ENCODE measurements at places on chromosomes 4 and X.

DNA sequence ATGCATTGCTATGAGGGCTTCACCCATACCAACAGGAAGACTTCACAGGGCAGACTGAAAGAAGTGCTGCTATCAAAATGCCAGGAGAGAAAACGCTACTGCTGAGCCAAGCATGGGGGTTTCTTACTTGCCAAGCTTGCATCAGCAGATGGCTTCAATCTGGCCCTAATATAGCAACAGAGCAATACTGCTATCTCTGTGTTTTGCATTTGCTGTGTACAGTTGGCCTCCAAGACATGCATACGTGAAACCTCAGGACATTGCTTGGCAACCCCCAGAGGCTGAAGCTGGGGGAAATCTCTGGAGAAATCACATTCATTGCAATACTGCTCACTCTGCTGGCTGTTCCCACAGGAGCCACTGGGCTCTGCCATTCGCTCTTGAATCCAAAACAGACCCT, 127.2 kb upstream of the GPC4 start:
- no peak for DNase-seq

DNA sequence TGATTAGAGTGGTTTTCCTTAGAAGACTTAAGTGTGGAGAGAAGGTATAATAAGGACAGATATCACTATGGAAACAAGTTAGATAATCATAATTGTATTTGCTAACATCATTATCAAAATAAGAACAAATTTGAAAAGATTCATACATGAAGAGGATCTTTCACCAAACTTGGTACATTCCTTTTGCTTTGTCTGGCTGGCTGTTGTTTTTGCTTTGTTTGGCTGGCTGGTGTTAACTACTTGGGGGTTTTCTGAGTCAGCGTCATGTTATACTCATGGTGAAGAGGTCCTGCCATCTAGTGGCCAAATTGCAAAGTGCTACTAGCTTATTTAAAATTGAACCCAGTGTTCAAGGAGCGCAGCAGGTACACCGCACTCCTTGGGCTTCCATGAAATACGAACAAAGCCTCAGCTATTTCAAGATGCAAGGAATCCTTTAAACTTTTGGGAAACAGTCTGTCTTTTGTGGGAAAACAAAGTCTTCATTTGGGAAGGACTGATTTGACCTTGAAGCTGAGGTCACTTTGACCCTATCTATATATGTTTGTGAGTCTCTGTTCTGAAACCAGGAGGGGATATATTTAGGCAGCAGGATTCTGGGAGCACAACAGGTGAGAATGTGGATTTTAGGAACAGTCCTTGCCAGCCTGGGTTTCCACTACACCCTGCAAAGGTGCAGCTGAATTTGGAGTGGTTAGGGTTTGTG, 129.7 kb downstream of the PLS3 start:
- DNase-seq = peak; percentile 9

GRCh38 chr4:102449751-102450352, 51.3 kb upstream of the NFKB1 start:
- peak; percentile 49 for DNase-seq

DNA sequence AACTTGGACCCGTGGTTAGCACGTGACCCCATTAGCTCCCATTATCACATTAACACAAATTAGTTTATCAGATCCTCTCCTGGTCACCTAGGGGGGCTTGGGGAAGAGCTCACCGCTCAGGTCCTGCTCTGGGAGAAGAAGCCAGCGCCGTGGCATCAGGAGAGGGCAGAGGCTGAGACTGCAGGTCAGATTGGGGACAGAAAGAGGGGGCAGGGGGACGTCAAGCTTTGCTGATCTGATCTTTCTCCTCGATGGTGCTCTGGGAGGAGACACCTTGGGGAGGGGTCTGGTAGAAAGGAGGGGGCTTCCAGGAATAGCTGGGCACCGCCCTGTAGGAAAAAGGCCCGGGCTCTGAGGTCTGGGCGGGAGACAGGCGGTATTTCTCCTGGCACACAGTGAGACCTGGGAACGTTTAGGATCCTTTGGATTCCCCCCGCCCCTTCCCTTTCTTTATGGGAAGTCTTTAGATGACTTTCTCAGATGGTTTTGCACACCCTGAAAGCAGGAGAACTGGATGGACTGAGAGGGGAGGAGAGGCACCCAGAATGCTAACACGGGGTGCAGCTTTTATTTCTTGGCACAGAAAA, 9.1 kb upstream of the ELF4 start:
- DNase-seq = no peak

DNA sequence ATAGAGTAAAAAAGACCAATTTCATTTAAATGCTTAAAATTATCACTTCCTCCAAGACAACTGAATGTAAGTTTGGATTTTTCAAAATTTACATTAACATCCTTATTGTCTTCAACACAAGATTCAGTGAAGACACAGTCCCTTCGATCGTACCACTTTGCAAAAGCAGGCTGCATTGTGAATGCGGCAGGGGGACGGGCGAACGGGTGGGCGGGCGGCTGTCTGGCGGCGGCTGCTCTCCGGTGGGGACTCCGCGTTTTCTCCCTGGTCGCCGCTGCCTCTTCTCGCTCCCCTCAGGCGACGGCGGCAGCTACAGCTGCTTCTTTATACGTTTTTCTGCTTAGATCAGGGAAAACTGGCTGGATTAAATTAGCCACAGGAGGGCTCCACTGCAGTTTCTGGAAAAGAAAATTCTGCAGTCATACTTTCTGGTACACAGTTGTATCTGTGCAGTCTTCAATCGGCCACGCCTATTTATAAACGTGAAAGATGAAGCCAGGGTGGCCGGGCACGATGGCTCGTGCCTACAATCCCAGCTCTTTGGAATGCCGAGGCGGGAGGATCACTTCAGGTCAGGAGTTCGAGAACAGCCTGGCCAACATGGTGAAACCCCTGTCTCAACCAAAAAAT, 33.9 kb upstream of the HPF1 start:
- peak; percentile 21 for DNase-seq

GRCh38 chr4:114316789-114317188, 281.8 kb upstream of the UGT8 start:
- DNase-seq = no peak

- no peak for DNase-seq
These were observed 155.8 kb downstream of the SHROOM3 start for GRCh38 chr4:76590798-76591281.

GRCh38 chr4:102420563-102421398, 75.5 kb upstream of the SLC39A8 start:
- peak; percentile 9 for DNase-seq

- DNase-seq = no peak
These were observed 182.6 kb downstream of the FBXO8 start for GRCh38 chr4:174100910-174101309.

- DNase-seq = no peak
These were observed 1.4 kb downstream of the APLN start for GRCh38 chrX:129653181-129653970.

GRCh38 chr4:101101072-101101471, 246.3 kb downstream of the PPP3CA start:
- DNase-seq = no peak

GRCh38 chr4:61336916-61337315, 136.8 kb downstream of the ADGRL3 start:
- DNase-seq = no peak

- DNase-seq = no peak
These were observed 192.6 kb upstream of the FAM241A start for GRCh38 chr4:111952688-111953087.

DNA sequence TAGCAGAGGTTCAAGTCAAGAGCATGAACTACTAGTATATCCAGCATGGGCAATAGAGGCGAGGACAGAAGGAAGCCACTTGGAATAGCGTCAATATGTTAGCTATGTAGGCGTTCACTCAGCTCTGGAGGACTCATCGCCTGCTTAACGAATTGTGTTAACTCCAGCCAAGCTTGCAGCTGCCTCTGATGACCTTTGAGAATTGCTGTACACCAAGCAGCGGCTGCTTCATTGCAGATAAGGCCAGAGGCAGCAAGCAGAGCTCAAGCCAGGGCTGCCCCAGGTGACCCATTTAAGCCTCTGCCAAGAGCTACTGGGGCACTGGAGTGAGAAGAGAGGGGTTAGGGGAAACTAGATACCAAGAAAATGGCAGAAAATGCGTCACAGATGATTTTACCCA, 160.2 kb upstream of the IGFBP7 start:
- no peak for DNase-seq

DNA sequence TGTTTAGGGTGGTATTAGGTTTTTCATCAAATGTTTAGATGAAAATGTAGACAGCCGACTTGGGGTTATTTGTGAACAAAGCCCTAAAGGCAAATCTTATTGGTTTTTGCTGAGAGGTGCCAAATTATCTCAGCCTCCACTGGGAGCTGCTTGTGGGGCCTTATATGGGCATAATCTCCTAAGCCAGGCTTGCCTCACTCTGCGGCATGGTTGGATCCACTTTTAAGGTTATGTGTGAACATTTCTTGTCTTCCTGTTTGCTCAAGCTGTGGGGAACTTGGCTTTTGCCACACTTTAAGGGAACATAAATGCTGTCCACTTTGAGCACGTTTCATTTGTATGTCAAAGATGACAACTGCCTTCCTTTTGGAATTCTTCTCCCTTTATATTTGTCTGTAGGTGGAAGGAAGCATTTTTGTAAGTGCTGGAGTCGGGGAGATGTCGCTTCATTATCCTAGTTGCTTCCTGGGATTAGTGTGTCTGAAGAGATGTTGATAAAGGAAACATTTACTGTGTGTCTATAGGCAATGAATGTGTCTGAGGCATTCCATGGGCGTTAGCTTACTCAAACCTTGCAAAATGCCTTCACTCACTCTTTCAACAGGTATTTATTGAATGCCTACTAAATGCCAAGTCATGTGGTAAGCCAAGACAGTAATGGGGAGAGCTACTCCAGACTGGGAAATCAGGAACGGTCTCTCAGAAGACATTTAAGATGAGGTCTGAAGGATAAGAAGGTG, 78.3 kb downstream of the SLC9A6 start:
- DNase-seq = no peak

- no peak for DNase-seq
These were observed 36.4 kb downstream of the TMEM150C start for GRCh38 chr4:82525307-82525911.

DNA sequence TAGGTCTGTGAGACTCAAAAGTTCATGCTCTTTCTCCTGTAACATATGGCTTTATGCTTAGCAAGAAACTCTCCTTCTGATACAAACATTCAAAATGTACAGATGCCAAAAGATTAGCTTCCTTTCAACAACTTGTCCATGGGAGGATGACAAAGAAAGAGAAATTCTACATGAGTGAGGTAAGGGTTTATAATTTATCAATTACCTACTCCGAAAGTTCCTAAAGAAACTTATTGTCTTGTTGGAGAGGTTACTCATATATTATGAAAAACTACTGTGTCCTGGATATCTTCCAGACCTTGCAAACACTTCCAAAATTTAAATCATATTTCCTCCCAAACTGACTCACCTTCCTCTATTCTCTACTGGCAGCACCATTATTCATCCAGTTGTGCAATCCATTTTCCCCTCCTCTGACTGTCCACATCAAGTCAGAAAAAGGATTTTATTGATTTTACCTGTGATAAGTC, 65.1 kb downstream of the ENPEP start:
- no peak for DNase-seq

GRCh38 chrX:96771486-96771885, 86.8 kb downstream of the DIAPH2 start:
- no peak for DNase-seq
